NCI-H510A treated with DMSO at 0.1 percent for 48 hours (cell line): ENCODE measurements at places on chromosomes 3 and 15.
A peak's percentile ranks its signal among the peaks of the same experiment; 100 is the strongest.

DNA sequence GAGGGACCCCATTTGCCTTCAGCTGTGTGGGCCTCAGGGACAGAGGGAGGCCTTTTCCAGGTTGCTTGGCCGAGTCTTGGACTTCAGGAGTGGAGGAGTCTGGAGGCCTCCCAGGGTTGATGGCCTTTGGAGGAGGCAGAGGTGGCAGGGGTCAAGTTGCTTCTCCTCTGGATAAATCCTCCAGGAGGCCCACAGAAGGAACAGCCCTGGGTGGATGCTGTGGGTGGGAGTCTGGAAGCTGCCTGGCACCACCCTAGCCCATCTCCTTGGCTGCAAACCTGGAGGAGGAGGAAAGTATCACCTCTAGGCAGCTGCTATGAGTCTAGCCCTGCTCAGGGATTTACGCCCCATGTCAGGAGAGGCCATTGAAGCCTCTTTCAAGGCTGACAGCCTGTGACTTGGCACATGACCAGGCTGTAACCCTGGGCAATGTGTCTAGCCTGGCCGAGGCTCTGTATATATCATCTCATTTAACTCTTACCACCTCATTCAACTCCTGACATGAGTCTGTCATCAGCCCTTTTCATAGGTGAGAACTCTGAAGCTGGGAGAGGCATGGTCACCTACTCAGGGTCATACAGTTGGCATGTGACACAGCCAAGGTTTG is 2.9 kb upstream of the PRKCD start:
- no peak for DNase-seq

- DNase-seq = no peak
These were observed 6.4 kb upstream of the MGA start for GRCh38 chr15:41653760-41654159.

- DNase-seq = no peak
These were observed 171.6 kb upstream of the BHLHE40 start for GRCh38 chr3:4807381-4808280.

DNA sequence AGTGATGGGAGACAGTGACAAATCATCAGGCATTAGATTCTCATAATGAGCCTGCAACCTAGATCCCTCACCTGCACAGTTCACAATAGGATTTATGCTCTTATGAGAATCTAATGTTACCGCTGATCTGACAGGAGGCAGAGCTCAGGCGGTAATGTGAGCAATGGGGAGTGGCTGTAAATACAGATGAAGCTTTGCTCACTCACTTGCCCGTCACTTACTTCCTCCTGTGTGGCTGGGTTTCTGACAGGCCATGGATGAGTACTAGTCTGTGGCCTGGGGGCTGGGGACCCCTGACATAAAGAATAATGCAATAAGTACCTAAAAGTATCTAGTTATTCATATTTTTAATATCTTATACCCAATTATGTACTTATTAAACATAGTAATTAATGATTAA is 15.6 kb downstream of the IQCB1 start:
- DNase-seq = no peak

- no peak for DNase-seq
These were observed 53.9 kb upstream of the TASOR start for GRCh38 chr3:56737006-56737405.

DNA sequence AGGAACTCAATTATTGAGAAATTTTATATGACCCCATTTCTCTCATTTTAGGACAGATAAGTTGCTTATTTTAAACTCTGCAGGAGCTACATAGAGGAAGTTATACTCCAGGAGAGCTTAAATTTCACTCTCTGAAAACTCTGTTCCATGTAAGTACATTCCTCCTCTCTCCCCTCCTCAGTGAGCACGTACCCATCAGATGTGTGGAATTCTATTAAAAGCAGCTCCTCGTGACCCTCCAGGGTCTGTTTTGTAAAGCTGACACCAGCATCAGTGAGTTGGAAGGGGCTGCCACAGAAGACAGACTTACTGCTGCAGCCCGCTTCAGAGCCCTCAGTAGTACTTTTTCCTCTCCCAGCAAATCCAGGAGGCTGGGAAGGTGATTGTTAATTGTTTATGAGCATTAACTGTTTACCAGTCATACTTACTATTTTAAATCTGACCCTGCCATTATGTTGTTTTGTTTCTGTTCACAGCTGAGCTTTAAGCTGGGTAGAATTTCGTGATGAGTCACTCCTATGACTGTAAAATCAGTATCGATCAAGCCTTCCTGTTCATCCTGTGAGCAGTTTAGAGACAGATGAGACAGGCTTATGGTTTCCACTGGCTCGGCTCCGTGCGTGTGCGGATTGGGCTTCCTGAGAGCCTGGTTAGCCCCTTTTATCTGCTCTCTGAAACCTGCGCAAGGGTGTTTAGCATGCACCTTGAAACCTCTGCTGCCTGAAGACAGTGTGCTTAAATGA is 20.4 kb downstream of the IGF1R start:
- DNase-seq = no peak

GRCh38 chr15:89184886-89185526 is 36.4 kb downstream of the RLBP1 start:
- no peak for DNase-seq

DNA sequence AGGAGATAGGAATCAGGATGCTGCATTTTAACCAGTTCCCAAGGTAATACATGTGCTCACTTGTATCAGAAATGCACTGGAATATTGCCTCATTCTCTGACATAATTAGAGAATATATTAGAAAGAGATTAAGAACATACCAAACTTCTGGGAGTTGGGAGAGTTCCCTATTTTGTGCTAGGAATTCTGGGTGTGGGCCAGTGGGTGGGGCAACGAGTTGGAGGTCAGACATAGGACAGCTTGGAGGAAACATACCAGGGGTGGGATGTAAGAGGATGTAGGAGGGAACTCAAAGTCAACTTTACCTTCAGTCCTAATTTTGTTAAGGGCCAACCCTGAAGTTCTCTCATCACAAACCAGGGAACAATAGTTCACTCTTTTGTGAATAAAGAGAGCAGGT is 83.6 kb downstream of the SLC7A14 start:
- no peak for DNase-seq

GRCh38 chr3:169699070-169699469 is 35.6 kb upstream of the MECOM start:
- no peak for DNase-seq

DNA sequence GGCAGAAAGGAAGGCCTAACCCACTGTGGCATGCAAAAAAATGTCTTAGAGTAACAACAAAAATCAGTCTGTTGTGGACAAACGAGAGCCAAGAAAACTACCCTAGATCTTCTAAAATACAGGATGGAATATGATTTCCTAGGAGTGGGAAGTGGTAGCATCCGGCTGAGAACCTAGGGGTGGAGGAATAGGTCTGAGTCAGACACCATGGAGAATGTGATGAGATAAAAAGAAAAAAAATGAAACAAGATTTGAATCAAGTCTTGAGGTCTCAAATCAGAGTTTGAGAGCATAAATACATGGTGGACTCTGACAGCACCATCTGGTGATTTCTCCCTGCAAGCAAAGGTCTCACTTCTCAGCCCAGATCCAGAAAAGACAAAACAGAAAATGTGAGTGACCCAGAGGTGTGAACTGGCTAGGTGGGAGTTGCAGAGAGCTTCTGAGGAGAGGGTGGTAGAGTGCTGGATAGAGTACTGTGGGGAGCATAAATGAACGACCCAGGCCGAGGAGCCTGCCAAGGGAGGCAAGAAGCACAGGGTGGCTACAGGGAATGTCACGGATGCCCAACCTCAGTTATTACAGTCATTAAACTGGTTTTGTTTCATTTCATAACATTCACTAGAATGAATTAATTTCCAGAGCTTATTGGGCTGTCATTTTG is 27.6 kb upstream of the VEPH1 start:
- DNase-seq = no peak

- DNase-seq = peak; percentile 6
These were observed 277.4 kb upstream of the NR2E3 start for GRCh38 chr15:71532994-71533393.

GRCh38 chr3:89057398-89057797 is 50.0 kb upstream of the EPHA3 start:
- no peak for DNase-seq

DNA sequence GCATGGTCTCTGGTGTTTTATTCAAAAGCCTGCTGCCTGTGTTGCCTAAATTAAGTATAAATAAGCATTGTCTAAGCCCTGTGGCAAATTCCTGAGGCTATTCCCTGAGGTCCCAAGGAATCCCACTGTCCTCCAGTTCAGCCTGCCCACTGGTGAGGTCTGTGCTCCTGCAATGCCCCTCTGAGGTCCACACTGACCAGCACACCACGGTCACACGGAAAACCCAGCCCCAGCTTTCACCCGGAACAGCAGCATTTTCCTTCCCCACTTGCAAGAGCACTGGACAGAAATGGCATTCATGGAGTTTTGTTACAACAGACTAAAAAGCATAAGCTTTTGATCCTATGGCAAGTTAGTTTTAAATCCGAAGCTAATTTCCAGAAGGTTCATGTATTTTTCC is 234.0 kb downstream of the KLF13 start:
- DNase-seq = no peak

DNA sequence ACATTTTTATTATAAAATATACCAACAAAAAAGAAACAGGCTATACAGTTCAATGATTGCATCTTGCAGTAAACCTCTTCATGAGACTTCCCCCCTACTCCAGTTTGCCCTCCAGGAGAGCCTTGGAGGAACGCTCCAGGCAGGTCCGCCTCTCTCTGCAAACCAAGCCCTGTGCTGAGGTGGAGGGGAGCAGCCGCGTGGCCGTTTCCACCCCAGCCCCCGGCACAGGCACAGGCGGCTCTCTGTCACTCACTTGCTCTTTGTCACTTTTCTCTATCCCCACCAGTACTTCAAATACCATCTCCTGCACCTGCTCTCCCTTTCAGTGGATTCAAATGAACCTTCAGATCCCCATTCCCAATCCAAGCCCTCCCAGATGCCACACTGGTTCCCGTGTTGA is 479.9 kb downstream of the OCA2 start:
- DNase-seq = no peak

DNA sequence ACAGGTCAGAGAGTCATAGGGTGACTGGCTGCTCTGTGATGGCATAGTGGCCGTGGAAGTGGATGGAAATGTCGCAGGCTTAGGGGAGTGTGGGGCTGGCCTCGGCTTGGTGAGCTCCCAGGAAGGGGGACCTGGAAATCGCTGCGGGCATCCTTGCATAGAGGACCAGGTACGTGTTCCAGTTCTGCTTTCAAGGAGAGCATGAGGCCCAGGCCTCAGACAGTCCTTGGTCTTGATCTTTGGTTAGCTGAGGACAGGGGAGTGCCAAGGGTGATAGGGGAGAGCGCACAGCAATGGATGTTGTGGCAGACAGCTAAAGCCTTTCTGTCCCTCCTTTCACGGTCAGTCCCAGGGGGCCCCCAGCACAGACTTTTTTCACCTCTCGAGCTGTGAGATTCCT is 110.5 kb downstream of the SNRPN start:
- DNase-seq = no peak

DNA sequence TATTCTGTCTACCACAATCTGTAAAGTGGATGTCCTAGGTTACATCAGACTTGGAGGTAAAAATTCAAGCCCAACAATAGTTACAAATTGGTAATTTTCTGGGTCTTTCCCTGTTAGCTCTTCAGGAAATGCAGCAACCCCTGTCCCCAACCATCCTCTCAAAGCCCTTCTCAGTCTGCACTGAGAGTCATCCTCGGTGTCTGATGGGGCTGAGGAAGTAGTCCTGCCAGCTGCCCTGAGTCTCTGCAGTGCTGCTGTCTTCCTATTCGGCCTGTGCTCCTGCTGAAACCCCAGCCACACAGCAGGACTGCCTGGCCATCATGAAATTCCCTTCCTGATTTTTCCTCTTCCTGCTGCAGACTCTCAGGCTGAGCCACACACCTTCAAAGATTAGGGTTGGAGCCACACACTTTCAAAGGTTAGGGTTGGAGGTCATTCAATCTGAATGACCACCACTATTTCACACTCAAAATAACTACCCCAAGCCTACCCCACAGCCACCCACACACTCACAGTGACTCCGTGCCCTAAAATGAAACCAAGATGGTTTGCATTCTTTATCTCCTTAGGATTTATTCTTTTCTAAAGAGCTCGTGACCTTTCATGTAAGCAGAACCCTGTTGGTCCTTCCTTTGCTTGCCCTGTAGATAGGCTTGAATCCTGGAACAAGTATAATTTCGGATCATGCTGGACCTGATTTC is 17.6 kb downstream of the TRIM42 start:
- no peak for DNase-seq

DNA sequence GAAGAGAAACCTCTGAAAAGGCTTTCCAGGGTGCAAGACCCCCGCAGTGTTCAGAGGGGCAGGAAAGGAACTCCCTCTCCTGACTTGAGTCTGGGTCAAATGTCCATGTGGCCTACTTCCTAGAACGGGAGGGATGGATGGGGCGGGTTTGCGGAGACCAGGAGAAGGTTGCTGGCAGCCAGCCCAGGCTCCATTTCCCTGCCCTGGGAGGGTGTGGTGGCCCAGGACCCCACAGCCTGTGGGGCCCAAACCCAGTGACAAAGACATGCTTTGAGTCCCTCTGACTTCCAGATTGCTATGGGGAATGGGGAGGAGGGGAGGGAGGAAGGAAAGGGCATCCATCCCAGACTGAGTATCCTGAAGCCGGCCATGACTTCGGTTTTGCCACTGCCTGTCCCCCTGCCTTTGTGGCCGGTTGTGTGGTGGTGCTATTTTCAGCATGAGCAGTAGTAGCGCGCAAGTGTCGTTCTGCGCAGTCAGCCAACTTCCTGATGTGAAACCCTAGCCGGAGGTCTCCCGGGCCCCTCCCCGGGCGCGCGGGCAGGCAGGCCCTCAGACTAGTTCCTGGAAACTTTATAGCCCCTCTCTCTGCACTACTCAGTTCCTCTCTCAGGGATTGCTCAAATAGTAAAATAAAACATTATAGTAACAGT is 24.4 kb downstream of the MAGEF1 start:
- no peak for DNase-seq

DNA sequence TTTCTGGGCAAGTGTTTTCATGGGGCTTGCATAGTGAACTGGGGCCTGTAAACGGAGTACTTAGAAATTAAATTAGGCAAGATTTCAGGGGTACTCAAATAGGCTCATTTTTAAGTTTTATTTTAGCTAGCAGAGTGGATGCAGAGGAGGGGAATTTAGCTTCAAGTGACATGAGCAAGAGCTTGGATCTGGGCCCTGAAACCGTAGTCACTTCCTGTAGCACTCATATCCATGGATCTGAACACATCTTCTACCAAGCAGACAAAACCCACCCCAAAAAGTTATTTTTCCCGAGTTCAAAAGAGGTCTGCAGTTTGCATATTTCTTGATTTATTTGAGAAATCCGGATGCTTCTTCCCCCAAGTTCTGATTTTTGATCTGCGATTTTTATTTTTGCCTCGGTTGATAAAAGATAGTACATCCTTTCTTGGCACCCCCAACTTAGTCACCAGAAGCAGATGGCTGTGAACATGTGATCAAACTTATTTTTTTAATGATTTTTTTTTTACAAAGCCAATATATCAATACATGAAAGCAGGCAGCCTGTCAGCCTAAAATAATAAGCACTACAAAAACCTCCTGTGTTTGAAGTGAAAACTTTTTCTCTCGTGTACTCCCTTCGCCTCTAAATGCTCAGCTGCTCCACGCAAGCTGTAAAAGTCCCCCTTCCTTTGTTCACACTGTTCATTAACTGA is 36.6 kb upstream of the STT3B start:
- no peak for DNase-seq
